ENCODE measurements at places on chromosomes 7 and 10. TPM values are rescaled to one million over a fixed set of nuclear protein-coding genes. Genes with fewer than 3 reads are reported as not detected.

Gene GSTO2
- 3.3 TPM for total RNA-seq

GRCh38 chr7:1952781-1953180 is 280.0 kb downstream of the MAD1L1 start:
- no peak for DNase-seq

- DNase-seq = no peak
Measured at GRCh38 chr7:12882710-12883109, 195.3 kb downstream of the ARL4A start.

GRCh38 chr7:76020031-76020714 is 25.8 kb upstream of the TMEM120A start:
- DNase-seq = peak; percentile 78

- DNase-seq = no peak
Measured at GRCh38 chr7:131161103-131161502, 166.6 kb upstream of the MKLN1 start.

GRCh38 chr7:114922652-114923402 is 933 bp downstream of the MDFIC start:
- peak; percentile 49 for DNase-seq

- DNase-seq = no peak
Measured at GRCh38 chr7:47973739-47974138, 5.7 kb downstream of the HUS1 start.

DNA sequence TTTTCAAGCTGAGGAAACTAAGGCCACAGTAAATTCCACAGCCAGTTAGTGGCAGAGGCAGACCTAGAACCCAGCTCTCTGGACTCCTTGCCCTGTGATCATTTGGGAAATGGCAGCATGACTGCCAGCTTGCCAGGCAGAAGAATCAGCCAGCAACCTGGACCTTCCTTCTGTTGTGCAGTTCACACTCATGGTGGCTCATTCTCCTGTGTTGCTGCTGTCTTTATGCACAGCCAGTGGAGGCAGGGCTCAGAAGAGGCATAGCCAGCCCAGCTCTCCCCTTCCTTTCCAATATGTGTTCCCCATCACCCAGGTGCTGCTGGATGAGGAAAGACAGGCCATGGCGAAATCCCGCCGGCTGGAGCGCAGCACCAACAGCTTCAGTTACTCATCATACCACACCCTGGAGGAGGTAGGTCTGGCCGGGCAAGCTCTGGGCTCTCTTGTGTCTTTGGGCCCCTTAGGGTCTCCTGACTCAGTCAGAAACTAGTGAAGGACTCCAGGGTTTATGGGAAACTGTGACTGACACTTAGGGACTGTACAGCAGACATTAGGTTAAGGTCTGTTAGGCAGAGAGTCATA is 14.8 kb downstream of the CPA5 start:
- DNase-seq = no peak

Gene VGF
- 2.3 TPM for total RNA-seq

GRCh38 chr7:16914771-16915170 is 33.0 kb upstream of the AGR3 start:
- DNase-seq = peak; percentile 63

Gene DGKI
- total RNA-seq = 0.41 TPM

Gene BAG3
- total RNA-seq = 75.7 TPM

GRCh38 chr7:136359333-136359903 is 382.3 kb upstream of the MTPN start:
- DNase-seq = no peak

GRCh38 chr10:94131885-94132284 is 138.2 kb downstream of the PLCE1 start:
- peak; percentile 36 for DNase-seq

Gene HNRNPA2B1
- 792 TPM for total RNA-seq

DNA sequence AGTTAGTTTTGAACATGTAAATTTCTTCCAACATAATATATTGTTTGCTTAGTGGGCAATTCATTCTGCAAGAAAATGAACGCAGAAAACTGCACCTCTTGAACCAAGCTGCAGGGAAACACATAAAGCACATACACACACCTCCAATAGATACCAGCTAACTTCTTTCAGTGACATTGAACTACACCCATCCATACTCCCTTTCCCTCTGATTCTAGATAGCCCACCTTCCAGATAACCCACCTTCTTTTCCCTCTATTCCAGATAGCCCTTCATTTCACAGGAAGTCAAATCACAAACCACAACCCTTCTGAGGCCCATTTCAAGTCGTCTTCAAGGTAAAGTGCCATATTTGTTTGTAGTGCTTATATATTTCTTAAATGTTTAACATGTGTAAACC is 28.5 kb downstream of the NRBF2 start:
- DNase-seq = no peak

Gene HMX3
- not detected for total RNA-seq

GRCh38 chr7:1948301-1948796 is 278.3 kb downstream of the ELFN1 start:
- no peak for DNase-seq

- peak; percentile 86 for DNase-seq
Measured at GRCh38 chr10:75508239-75508813, 76.9 kb downstream of the LRMDA start.

DNA sequence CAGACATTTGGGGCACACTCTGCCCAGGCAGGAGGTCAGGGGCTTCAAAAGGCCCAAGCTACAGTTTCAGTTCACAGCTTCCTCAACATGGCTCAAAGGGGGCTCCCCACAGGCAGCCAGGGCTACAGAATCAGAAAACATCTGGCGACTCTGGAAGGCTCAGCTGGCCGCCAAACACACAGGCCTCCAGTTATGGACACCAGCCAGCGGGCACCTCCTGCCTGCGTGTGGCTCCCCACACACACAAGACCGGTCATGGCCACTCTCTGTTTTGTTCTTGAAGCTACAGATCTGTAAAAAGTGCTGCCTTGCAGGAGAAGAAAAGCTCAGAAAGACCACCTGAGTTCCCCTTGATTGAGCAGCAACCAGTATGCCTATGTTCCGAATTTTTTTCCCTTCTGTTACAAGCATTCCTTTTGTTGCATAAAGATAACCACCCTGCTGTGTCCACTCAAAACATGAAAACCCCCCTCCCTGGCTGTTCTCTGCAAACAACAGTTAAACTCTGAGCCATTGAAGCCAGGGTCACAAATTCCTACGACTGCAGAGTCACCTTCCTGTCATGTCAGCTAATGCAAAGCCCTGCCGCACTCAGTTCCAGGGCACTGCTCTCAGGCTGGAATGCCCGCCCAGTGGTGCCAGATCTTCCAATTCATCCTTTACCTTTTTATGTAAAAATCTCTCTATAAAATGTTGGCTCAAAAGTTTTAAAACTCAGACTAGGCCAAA is 33.6 kb downstream of the VSTM4 start:
- no peak for DNase-seq

Gene CNTNAP2
- total RNA-seq = not detected

Gene KNDC1
- 1.7 TPM for total RNA-seq

DNA sequence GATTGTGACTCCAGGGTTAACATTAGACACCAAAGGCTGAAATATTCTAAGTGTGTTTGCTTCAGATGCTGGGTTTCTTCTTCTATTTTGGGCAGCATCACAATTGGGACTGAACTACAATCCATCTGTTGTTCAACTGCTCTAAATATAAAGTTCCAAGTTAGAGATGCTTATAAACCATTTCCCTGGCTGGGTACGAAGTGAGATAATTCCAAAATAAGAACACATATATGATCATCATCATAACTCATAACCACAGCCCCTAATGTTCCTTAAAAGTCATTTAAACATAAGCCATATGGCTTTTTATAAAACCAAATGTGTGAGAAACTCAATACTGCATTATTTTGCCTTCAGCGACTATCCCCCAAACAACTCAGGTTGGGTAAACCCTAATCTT is 28.8 kb downstream of the DNA2 start:
- no peak for DNase-seq

Gene POU6F2
- not detected for total RNA-seq

DNA sequence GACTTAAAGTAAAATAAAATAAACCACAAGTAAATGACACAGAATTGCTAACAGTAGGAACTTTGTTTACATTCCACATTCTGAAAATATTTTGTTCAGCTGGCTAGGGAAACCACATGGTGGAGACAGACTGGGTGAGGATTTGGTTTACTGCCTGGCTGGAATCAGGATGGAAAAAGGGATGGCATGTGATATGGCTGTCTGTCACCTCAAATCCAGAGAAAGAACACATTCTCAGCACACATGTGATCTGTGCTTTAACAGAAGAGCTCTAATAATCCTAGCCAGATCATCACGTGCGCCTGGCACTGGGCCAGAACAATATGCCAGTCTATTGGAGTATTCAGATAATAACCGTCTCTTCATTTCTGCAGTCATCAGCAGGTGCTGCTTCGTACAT is 90.9 kb upstream of the PIP4K2A start:
- DNase-seq = no peak

GRCh38 chr10:106185951-106186350 is 978.6 kb downstream of the SORCS1 start:
- no peak for DNase-seq

Gene DIP2C
- 1.1 TPM for total RNA-seq

Gene C10orf53
- total RNA-seq = not detected

GRCh38 chr7:43196379-43196778 is 83.9 kb downstream of the HECW1 start:
- no peak for DNase-seq

Gene GDF10
- total RNA-seq = not detected

DNA sequence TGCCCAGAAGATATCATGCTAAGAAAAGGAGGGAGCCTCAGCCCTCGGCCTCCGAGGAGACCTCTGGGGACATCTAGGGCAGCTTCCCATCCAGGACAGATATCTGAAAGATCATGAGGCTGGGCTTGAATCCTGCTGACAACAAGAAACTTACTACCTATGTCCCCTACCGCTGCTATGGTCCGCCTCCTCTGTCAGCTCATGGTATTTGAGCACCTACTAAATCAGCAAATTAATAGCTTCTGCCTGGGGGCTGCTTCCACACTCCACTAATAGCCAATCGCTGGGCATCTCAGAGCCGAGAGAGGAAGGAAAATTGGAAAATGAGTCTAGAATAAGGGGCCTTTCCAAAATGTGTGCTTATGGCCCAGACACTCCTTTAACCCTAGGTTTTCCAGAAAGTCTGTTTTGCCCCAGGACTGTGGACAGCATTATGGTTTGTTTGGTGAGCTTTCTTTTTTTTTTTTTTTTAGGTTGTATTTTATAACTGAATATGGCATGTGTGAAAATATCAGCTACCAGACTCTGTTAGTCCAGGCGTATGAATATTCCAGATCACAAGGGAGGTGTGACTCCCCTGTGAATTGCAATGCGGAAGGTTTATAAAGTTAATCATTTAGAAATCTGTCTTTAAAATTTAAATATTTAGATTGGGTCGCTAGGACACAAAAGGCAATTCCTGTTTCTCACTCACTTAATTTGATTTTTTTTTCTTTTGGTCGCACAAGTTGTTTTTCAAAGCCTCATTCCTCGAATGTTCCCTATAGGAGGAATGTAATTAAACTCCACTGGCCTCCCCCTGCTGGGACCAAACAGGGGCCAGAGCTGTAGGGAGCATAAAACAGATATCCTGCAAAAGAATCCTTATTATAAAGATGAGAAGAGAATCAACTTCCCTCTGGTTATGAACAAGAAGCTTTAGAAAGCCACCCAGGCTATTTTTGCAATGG is 89.4 kb downstream of the PARP12 start:
- DNase-seq = no peak

Gene EPHA1
- 39.3 TPM for total RNA-seq

DNA sequence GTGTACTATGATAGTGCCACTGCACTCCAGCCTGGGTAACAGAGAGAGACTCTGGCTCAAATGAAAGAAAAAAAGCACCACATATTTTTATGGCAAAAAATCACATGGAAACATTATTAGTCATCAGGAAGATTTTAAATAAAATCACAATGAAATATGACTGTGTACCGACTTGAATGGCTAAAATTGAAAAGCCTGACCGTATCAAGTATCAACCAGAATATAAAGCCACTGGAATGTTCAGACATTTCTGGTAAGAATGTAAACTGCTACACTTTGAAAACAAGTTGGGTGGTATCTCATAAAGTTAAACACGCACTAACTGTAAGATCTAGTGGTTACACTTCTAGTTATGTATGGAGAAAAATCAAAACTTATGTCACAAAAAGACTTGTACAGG is 306.7 kb upstream of the MBL2 start:
- DNase-seq = no peak

- no peak for DNase-seq
Measured at GRCh38 chr7:87202705-87203104, 16.8 kb downstream of the TMEM243 start.

DNA sequence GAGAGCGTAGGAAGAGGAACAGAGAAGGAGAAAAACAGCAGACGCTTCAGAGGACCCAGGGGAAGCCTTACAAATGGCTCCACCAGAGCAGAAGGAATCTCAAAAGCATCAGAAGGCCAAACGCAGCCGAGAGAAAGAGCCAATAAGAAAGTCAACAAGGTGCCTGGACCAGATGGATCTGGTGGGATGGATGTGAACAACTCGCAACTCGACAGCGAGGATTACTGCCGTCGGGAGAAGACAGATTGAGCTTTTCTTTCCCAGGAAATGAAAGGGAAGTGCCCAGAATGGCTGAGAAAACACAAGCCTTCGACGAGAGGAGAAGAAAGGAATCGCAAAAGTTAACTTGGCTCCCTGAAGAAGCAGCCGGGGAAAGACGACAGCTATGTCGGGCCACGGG is 132.8 kb upstream of the MGMT start:
- DNase-seq = no peak

Gene MLXIPL
- total RNA-seq = 24.9 TPM

Gene OPALIN
- total RNA-seq = not detected

Gene SHTN1
- total RNA-seq = 33.6 TPM

GRCh38 chr7:48964074-48964473 is 39.7 kb downstream of the CDC14C start:
- DNase-seq = no peak

- DNase-seq = no peak
Measured at GRCh38 chr7:92909686-92910475, 73.5 kb upstream of the CDK6 start.

Gene TRIM50
- not detected for total RNA-seq

- no peak for DNase-seq
Measured at GRCh38 chr7:143733876-143734275, 23.6 kb downstream of the CTAGE6 start.
